ENCODE measurements at places on chromosomes 1 and 21.

DNA sequence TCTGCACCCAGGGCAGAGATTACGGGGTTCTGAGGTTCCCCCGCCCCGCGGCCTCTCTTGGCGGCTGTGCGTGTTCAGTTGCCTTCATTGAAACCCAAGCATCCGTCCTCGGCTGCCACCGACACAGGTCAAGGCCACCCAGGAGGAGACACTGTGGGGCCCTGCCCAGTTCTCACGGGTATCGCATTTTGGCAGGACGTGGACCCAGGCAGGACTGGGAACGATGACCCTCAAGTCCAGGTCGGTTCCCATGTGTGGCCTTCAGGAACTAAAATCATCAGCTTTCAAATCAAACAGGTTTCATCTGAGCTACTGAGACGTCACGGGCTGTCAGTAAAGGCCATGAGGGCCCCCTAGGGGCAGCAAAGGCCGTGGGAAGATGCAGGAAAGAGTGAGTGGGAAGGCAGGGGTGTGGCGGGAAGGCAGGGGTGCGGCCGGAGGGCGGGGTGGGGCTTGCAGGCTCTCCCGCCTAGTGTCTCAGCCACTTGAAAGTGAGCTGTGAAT, 7.0 kb upstream of the C1orf174 start:
- no peak for DNase-seq

- no peak for DNase-seq
These were observed 58.9 kb downstream of the TNFSF18 start for GRCh38 chr1:172991674-172992400.

DNA sequence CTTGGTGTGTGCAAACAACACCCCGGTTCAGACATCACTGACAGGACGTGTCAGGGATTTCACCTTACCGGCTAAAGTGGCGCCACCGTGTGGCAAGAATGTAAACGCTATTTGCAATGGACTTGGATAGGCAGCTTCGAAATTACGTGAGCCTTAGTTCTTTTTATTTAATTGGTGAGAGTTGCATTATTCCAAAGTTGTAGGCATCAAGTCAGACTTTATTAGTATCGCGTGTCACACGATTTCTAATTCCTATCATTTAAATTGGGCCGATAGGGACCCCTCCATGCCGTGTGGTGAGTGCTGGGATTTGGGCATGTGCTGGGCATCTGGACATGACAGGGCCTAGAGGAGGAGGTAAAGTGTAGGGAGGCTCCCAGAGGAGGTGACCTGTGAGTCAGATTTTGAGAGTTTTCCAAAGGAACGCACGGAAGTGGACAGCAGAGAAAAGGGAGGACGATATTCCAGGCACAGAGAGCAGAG, 14.5 kb upstream of the CPT2 start:
- peak; percentile 61 for DNase-seq

- DNase-seq: no peak
These were observed 25.8 kb upstream of the MYCL start for GRCh38 chr1:39927538-39927937.

- no peak for DNase-seq
These were observed 50.5 kb upstream of the ZYG11A start for GRCh38 chr1:52792036-52792435.

GRCh38 chr1:203274603-203275381, 30.5 kb upstream of the BTG2 start:
- DNase-seq: no peak

GRCh38 chr1:168229893-168230292, 4.1 kb downstream of the SFT2D2 start:
- no peak for DNase-seq

- no peak for DNase-seq
These were observed 13.1 kb downstream of the VPS26C start for GRCh38 chr21:37253991-37254390.

DNA sequence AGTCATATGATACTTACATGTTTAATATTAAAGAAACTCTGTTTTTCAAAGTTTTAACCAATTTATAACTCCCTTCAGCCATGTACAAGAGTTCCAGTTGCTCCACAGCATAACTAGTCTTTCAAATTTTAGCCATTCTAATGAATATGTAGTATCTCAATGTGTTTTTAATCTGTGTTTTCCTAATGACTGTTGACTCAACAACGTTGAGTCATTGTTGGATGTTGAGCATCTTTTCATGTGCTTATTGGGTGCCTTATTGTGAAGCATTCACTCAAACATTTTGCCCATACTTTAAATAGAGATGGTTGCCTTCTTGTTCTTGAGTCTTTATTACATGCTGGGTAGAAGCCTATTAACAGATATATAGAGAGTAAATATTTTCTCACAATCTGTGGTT, 240.2 kb upstream of the LYPLAL1 start:
- DNase-seq: no peak

- DNase-seq: no peak
These were observed 1.5 kb upstream of the GJB3 start for GRCh38 chr1:34779526-34779925.

DNA sequence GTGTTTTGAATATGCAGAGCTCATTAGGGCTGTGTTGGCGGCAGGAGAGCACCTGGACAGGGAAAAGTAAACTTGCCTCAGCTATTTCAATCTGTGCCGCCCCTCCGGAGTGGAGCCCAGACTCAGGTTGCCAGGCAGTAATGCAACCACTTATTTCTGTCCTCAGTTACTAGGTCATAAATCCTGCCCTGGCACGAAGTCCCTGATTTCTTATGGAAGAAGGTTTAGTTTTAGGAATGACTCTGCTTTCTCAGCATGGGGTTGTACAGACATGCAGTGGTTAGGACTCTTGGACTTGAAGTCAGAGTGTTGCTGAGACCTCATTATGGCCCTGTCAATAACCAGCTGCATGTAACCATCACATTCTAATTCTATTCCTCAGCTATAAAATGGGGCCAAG, 98.3 kb upstream of the FGGY start:
- DNase-seq: no peak

GRCh38 chr21:14491269-14491681, 54.8 kb downstream of the SAMSN1 start:
- no peak for DNase-seq

GRCh38 chr1:23562137-23562876, 3.0 kb upstream of the ID3 start:
- DNase-seq: no peak

DNA sequence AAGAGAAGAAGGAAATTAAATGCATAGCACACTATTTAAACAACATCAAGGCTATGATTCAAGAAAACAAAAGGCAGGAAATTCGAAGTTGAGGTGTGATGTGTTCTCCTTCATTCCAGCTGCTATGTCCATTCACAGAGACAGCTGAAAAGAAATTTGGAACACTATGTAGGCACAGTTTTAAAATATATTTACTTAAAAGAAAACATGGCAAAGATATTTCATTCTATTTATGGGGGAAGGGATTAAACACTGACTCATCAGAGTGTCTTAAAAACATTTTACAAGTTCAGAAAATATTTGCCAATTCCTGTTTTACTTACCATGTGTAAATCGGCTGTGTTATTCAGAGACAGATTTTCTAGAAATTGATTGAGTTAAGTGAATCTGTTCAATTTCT, 39.4 kb upstream of the NGF start:
- DNase-seq: no peak

GRCh38 chr1:147283011-147283410, 40.5 kb downstream of the CHD1L start:
- DNase-seq: no peak

GRCh38 chr1:161910604-161911003, 113.1 kb downstream of the OLFML2B start:
- DNase-seq: no peak

GRCh38 chr1:16307222-16307621, 45.1 kb downstream of the FBXO42 start:
- no peak for DNase-seq

GRCh38 chr1:20491866-20492265, 5.9 kb upstream of the CAMK2N1 start:
- DNase-seq: no peak

DNA sequence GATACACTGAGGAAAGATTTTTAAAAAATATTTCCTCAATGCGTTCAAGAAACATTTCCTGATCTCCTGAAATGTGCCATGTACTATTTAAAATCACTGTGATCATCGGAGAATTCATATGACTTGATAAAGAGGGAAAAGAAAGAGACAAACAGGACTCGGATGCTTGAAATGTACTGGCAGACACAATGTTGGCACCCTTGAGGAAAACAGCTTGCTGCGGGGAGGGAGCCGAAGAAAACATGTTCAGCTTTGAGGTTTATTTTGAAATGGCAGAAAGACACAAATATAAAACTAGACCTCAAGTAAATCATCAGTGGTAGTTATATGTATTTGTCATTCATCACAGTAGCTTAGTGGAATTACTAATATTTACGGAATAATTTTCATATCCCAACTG, 100.9 kb upstream of the BRINP3 start:
- DNase-seq: no peak

DNA sequence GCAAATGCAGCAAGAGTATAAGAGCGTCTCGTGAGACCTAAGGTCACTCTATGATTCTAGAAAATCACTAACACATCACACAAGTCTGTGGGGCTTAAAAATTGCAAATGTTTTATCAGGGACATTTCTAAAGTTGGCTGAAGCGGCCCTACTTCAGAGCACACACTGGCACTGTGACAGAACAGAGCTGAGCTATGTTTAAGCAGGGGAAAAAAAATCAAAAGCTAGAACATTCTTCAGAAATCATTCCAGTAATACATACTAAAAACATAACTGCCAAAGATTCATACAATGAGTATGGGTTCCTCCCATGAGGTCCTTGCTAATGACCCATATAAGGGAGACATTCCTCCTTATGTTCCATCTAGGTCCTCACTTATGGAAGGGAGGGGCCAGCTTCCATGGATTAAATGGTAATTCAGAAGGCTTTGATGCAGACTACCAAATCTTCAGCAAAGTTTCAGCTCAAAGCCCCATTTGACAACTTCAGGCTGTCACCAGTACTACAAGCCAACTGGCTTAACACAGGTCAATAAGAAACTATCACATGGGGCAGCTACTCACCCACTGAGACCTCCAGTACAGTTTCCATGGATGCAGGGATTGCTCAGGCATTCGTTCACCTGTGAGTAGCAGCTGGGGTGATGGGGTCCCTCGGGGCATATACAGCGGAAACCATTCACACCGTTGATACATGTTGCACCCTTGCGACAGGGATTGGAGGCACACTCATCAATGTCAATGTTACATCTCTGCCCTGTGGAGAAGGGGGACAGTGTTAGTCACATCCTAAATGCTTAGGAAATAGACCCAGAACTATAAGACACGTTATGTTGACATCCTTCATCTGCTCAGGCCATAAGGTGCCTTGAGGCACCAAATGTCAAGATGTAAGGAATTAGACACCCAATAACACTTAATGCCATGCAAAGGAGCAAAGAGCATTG, 58.4 kb upstream of the ADAM30 start:
- DNase-seq: no peak

GRCh38 chr1:183842795-183843144, 37.9 kb downstream of the RGL1 start:
- DNase-seq: no peak

GRCh38 chr21:14740692-14741091, 194.6 kb upstream of the SAMSN1 start:
- no peak for DNase-seq

- no peak for DNase-seq
These were observed at the start of gene MYOM3 for GRCh38 chr1:24111996-24112779. MYOM3 (minus strand) TSS chr1:24112135; CDS start chr1:24108636, 3,499 bp downstream.

DNA sequence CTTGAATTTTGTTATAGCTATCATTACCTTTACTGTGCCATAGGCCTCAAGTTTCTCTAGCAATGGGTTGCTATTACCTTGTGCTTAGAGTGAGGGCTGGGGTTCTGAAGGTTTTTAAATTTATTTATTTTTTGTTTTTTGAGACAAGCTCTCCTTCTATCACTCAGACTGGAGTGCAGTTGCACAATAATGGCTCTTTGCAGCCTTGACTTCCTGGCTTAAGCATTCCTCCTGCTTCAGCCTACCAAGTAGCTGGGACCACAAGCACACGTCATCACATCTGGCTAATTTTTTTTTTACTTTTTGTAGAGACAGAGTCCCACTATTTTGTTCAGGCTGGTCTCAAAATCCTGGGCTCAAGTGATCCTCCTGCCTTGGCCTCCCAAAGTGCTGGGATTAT, 41.5 kb downstream of the SNX27 start:
- no peak for DNase-seq

DNA sequence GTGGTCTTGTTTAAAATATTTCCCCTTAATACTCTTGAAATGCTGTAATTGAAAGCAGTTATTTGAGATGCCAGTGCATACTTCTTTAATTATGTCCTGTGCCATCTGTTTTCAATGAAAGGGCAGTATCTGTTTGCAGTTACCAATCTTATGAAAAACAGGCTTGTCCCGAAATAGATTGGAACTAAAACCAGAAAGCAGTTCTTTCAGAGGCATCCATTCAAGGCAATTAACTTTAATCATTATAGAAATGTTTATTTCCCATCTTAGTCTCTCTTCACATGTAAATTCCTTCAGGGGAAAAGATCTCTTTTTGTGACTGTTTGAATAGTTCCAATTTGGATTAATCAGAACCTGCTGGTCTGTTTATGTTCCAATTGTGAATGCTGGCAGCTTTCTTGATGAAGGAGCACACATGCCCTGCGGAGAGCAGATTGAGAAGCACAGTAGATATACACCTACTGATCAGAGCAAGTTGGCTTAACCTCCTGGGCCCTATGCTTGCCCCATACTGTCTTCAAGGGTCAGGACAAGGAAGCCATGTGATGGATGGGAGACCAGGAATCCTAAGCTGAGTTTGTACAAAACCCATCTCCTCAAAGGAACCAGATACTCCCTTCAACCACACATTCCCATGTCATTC, 41.6 kb upstream of the MROH9 start:
- no peak for DNase-seq

DNA sequence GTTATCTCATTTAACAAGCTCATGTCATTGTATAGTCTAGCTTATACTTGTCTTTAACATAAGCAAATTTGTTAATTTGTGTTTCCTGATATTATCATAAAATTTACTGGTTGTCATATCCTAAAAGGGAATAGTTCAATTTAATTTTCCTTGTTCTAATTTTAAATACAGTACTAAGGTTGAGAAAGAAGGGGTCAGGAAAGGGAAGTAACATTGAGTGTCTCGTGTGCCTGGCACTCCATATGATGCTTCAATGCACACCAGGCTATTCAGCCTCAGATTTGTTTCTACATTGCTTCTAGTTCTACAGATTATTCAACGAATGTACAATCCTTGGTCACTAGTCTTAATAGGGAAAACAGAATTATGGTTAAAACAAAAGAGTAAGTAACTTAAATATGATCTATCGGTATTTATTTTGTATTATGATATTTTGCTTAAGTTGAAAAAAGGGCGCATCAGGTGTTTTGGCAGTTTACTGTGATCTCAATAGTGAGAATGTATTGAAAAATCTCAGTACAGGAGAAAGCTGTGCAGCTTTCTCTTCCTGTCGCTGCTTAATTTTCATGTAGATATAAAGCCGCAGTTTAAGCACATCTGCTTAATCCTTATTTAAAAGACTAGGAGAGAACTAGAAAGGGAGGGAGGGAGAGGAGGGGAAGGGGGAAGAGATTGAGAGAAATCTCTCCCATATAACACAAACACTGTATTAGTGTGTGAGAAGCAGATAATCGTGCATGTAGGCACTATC, 13.0 kb downstream of the PTPRC start:
- DNase-seq: no peak

- DNase-seq: peak; percentile 62
These were observed 17.9 kb downstream of the SLC9A1 start for GRCh38 chr1:27136998-27137542.

GRCh38 chr1:218823291-218823900, 350.3 kb upstream of the LYPLAL1 start:
- DNase-seq: no peak
